CD4-positive, alpha-beta T cell treated with Interleukin-17A for 1 hour (primary cell): ENCODE measurements at places on chromosomes 12 and 14.

- DNase-seq: peak; percentile 87
These were observed 40.0 kb upstream of the SRSF5 start for GRCh38 chr14:69726761-69727511.

DNA sequence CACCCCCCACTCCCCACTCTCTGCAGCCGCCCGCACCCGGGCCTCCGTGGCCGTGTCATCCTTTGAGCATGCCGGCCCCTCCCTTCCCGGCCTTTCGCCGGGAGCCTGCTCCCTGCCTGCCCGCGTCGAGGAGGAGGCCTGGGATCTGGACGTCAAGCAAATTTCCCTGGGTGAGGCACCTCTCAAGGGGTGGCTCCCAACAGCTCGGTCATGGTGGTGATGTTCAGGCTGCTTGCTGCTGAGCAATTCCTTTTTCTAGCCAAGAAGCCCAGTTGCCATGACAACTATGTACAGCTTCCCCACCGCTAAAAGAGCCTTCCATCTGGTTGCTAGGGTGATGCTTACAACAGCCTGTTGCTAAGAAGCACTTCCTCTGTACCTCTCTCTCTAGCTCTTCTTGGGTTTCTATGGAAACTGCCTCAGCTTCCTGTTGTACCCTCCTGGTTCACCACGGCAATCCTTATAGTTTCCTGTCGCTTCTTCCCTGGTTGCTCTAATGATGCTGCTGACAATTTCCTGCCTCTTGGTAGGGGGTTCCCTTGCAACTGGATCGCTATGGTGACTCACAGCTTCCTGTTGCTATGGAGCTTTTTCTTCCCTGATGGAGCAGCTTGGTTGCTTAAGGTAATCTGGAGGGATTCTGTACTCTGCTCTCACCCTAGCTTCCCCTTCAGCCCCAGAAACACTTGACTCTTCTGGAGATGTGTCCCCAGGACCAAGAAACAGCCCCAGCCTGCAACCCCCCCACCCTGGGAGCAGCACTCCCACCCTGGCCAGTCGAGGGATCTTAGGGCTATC is 11.0 kb downstream of the ZNF219 start:
- peak; percentile 98 for DNase-seq

DNA sequence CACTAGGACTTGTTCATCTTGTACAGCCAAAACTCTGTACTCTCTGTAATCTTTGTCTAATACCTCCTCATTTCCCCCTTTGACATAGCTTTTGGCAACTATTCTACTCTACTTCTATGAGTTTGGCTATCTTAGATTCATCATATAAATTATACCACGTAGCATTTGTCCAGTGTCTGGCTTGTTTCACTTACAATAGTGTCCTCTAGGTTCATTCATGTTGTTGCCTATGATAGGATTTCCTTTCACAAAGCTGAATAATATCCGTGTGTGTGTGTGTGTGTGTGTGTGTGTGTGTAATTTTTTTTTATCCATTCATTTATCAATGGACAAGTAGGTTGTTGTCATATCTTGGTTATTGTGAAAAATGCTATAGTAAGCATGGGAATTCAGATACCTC is 209.5 kb downstream of the KCNC2 start:
- DNase-seq: no peak

GRCh38 chr14:79186523-79186922 is 1016.4 kb downstream of the NRXN3 start:
- DNase-seq: no peak

DNA sequence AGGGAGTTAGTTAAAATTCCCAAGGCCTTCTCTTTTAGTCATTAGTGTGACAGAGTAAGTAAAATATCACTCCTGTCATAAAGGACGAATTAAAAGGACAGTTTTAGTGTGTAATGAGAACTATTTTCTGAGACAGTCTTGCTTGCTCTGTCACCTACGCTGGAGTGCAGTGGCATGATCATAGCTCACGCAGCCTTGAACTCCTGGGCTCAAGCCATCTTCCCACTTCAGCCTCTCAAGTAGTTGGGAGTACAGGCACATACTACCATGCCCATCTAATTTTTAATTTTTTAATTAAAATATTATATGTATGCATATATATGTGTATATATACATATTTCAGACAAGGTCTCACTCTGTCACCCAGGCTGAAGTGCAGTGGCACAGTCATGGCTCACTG is 17.2 kb downstream of the KLC1 start:
- DNase-seq: no peak

GRCh38 chr12:92719674-92720073 is 16.9 kb downstream of the PLEKHG7 start:
- no peak for DNase-seq

DNA sequence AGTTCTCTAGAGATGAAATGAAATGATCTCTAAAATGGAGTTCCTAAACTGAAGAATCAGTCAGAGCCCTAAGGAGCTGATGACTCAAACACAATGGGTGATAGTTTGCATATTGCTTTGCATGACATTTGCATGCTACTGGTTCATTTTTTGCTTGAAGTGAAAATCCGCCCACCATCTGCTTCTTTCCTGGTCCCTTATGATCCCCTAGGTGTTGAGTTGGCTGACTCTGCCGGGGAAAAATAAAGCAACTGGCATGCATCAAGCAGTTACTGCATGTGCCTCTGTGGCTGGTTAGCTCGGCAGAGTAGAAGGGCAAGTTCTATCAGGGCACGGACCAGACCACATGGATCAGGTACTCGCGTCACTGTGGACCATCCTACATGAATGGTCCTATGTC is 151.1 kb downstream of the PPM1H start:
- no peak for DNase-seq

- no peak for DNase-seq
These were observed 3.0 kb downstream of the GALNT4 start for GRCh38 chr12:89521364-89522223.

DNA sequence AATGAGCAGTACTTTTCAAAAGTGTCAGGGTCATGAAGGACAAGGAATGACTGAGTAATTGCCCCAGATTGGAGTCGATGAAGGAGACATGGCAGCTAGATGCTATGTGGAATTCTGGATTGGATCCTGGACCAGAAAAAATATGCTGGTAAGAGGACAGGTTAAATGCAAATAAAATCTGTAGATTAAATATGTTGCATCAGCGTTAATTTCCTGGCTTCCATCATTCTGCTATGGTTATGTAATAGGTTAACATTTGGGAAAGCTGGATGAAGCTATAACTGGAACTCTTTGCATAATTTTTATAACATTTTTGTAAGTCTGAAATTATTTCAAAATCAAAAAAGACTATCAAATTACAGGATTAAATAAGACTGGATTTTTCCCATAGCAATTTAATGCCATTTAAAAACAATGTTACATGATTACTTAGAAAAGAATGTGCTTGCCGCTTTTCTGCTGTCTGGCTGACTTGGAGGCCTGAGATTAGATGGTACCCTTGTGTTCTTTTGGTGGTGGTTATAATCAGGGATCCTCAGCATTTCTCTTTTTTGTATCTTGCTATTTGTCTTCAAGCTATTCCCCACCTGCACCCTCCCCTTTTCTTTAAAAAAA is 65.1 kb downstream of the FBXW8 start:
- no peak for DNase-seq

- no peak for DNase-seq
These were observed 1.6 kb downstream of the CBLN3 start for GRCh38 chr14:24427537-24428508.

GRCh38 chr12:126093908-126094307 is 1028.7 kb downstream of the AACS start:
- no peak for DNase-seq

- no peak for DNase-seq
These were observed 9.1 kb upstream of the BDKRB2 start for GRCh38 chr14:96195441-96196081.

DNA sequence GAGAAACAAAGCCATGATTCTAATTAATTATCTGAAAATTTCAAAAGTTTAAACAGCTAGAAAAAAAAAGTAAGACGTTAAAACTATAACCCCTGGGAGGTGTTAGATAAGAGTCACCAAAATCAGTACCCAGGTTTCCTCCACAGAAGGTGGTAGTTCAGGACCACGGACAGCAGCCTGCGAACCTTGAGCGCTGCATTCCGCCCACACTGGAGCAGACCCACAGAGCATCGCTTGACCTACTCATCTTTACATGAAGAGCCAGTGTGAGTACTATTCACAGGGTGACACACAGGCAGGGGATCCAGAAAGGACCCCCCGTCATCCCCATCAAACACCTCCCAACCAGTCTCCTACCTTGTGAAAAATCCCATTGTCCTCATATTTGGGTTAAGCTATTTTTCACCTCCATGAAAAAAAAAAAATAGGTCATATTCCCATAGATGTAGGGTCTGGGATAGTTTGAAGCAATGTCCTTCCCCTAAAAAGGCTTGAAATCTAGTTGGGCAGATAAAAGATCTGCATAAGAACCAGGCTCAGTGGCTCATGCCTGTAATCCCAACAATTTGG is 8.8 kb upstream of the CHGA start:
- DNase-seq: peak; percentile 13

GRCh38 chr14:44657203-44657602 is 150.1 kb upstream of the FSCB start:
- no peak for DNase-seq
